ENCODE measurements at places on chromosomes 2 and 18.

DNA sequence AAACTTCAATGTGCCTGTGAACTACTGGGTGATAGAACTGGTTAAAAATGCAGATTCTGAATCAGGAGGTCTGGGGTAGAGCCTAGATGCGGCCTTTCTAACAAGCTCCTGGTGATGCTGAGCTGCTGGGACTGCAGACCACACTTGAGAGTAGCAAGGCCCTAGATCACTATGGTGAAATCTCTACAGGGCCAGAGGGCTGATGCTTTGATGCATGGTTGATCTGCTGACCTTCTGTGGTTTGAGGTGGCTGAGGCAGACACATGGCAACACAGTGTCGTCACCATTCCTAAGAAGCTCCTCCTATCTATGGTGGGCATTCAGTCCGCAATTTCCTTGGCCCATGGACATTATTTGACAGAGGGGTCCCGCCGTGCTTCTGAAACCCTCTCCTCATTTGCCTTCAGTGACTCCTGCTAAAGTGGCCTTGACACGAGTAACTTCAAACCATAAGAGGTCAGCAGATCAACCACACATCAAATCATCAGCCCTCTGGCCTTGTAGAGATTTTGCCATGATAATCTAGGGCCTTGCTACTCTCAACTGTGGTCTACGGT lies 19.8 kb downstream of the CCDC68 start:
- no peak for DNase-seq

GRCh38 chr18:38450876-38451275 lies 885.3 kb upstream of the CELF4 start:
- DNase-seq: no peak

GRCh38 chr2:85887566-85888019 lies 1.2 kb downstream of the ST3GAL5 start:
- peak; percentile 50 for DNase-seq

- no peak for DNase-seq
Observed at GRCh38 chr2:17959833-17960232, 81.4 kb downstream of the KCNS3 start.

DNA sequence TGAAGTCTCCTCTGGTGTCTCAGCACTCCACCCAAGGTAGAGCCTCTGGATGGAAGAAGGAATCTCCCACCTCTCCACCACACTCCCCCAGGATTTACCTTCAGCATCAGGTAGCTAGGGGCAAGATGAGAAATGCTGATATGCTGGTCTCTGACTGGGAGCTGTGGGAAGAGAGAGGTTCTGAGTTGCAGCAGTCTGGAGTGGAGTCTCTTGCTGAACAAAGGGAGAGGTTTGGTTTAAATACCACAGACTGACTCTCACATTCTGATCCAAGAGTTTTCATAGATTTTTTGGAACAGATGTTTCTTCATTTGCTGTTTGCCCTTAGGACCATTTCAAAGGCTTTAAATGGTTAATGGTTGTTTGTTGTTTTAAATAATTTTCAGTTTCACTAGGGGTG lies 1.1 kb upstream of the CFLAR start:
- no peak for DNase-seq

GRCh38 chr2:67486041-67486796 lies 89.1 kb downstream of the ETAA1 start:
- no peak for DNase-seq

GRCh38 chr2:6818012-6818411 lies 47.7 kb downstream of the CMPK2 start:
- DNase-seq: no peak

DNA sequence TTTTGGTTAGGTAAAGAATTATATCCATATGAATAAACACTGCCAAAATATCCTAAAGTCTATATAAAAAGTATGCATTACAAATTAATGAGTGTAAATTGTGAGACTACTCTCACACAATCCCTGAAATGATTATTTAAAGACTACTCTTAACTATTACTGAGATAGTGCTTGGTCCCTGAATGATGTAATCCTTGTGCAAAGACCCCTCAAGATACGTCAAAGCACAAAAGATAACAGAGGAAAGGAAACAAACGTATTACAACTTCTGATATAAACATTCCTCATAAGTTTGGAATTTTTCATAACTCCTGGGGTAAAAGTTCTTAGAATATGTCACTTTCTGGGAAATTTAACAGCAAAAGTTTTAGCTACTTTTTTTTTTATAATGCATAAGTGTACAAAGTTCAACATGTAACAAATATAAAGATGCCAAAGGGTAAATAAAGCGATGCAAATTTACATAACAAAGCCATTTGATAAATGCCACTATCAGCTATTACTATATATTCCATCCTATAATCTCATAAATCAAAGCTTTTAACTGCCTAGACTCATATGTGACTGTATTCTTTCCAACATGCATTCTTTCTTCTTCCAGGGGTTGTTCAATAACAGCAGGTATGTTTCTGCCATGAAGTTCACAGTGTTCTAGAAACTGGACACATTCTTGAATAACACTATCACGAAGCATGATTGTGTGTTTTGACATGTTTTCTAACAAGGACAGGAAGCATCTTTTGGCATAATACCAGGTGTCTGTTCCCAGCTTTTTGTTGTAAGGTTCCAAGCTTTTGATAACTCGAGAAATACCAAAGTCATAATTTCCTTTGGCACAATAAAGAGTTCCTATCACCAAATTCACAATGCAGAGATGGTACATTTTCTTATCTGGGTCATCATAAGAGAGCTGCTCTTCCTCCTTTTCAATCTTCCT lies 158.0 kb downstream of the AGPS start:
- no peak for DNase-seq

- DNase-seq: no peak
Observed at GRCh38 chr2:190023860-190024259, 38.7 kb downstream of the MSTN start.

DNA sequence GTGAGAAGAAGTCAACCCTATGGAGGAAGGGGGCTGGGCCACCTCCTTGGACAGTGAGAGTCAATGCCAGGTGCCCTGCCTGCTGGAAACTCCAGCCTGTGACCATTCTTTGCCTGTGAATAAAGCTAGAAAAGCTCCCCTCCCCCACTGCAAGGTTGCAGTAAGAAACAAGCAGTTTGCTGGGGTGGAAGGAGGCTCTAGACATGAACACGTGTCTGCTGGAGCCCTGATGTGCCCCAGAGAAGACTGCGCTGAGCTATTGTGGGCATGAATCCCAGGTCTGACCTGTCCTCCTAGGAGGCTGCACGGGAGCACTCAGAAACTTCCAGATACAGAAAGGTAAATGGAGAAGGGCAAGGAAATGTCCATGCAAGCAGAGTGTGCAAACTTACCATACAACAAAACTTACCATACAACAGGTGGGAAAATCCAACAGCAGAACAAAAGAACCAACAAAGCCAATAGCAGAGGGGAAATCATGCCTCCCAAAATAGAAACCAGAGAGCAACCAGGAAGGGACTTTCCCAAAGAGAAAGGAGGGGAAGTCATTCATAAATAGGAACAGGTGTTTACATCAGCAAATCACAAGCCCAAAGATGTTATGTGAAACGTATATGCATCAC lies 278.7 kb downstream of the BCL2 start:
- DNase-seq: no peak

All from activated CD4-positive, CD25-positive, alpha-beta regulatory T cell treated with anti-CD3 and anti-CD28 coated beads, Interleukin-2, amount 50 U/mL, for 72 hours (primary cell).